ENCODE measurements at places on chromosomes 3 and 15.
A peak's percentile ranks its signal among the peaks of the same experiment; 100 is the strongest.

- peak; percentile 69 for DNase-seq
Observed at GRCh38 chr3:98482717-98483482, 14.6 kb upstream of the OR5K2 start.

DNA sequence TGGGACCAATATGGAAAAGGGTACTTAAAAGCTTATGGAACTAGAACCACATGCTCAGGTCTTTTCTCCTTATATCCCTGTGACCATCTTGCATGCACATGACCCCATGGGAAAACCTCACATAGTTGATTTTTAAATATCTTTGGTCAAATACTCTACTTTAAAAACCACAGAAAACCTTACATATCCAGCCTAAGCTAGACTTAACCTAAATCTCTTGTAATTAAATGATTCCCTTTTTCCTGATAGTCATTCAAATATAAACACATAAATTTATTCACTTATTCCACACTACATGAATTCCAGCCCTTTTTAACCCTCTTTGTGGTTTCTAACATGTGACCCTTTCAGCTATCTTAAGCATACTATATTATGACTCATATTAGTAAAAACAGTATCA is 46.8 kb downstream of the DNAJC13 start:
- no peak for DNase-seq

- no peak for DNase-seq
Observed at GRCh38 chr3:131417751-131418150, 36.2 kb downstream of the NUDT16 start.

- no peak for DNase-seq
Observed at GRCh38 chr3:118809696-118810498, 224.7 kb downstream of the IGSF11 start.

DNA sequence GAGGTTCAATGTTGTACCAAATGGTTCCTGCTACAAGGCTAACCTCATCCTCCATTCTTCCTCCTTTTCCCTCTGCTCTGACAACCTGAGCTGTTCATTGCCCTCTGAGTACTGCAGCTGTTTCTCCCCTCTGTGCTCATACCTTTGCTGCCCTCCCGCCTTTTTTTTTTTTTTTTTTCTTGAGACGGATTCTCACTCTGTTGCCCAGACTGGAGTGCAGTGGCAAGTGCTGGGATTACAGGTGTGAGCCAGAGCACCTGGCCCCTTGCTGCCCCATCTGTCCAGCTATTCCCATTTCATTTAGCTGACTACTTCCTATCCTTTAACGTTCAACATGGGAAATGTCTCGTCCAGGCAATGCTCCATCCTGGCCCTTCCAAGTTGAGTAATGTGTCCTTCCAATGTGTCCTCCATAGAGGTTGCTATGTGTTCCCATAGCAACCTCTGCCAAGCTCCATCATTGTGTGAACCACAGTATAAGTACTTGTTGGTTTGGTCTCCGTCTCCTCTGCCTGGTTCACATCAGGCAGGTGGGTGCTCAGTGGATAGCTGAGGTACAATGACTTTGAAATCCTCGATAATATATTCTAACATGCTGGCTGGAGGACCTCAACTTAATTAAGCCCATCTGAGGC is 179.9 kb upstream of the ANKRD28 start:
- no peak for DNase-seq

DNA sequence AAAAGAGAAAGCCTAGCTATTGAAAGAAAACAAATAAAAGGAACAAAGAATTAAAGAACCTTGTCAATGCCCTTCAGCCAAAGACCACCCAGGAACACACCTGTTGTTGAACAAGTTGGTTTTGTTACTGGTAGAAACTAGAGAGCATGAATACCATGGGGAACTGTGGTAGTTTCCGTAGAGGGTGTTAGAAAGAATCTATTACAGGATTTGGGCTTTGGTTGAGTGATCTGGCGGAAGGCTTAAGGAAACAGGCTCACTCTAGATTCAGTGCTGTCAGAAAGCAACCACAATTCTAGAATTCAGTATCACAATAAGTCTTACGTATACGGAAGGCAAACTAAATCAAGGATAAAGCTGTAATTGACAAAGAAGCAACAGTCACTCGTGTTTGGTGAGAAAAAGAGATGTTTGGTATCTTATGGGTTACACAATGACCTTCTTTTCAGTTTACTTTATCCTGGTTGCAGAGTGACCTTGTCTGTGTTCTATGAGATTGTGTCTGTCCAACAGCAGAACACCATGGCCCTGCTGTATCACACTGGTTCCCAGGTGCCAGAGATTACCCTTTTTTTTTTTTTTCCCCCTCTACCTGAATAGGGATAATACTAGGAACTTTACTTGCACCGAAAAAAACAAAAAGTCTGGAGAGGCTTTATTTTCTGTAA is 265.9 kb downstream of the SHQ1 start:
- no peak for DNase-seq

DNA sequence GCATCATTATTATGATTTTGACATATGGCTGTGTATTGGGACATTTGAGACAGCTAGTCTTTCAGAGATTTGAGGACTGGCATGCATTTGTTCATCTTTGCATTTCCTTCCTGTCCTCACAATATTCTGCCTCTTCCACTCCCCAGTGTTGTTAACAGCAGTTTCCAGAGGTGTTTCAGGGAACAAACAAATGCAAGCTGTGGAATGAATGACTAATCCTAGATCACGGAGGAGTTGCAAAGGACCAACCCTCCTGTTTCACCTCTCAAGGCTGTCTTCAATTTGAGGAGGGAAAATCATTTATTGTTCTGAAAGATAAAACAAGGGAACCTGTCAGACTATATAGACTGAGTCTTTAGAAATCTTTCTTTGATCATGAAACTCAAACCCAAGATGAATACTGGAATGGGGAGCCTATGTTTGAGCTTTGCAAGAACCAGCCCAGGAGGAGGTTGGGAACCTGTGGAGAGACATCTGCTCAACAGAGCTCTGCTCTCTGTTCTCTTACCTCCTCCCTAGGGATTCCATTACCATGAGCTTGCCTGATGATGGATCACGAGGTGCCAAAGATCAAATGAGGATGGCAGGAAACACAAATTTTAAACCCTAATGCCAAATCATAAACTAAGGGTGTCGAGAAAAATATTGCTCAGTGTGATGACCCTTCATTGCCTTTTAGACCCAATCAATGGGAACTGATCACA is 68.5 kb downstream of the SLC7A14 start:
- no peak for DNase-seq

- peak; percentile 51 for DNase-seq
Observed at GRCh38 chr3:194306109-194306686, 44.9 kb downstream of the CPN2 start.

DNA sequence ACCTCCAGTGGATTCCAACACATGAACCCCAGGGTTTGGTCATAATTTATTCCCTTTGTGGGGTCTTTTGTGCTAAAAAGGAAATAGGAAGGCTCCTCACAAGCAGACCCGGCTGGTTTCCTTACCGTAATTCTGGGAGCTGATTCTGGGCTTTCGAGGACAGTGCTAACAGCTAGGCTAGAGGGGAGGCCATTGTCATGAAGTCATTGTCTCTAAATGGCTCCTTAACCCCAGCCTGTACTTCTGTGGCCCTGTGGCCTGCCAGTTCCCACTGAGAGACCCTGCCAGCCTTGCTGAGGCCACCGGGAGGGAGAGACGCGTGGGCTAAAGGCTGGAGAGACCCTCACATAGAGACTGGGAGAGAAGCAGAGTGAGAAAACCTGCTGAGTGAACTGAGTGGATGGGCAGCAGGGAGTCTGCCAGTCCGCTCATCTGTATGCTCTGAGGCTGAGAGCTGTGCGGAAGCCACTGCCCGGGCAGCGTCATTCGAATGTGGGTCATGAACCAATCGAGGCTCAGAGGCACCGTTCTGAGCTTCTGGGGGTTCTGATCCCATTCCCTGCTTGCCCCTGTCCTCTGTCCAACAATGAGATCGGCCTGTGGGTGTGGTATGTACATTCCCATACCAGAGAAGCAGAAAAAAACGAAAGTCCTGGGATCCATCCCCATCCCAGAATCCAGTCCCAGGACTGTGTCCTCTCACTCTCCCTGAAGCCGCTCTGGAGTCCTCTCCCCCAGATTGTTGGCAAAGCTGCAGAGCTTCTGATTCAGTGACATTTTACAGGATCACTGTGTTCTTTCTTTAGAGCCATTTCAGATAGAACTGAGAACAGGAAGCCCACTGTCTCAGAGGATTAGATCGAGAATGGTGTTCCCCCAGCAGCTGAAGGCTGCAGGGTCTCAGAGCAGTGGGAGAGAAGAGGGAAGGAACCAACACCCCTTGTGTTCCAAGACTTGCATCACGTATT is 21.3 kb upstream of the DGKG start:
- DNase-seq: no peak

DNA sequence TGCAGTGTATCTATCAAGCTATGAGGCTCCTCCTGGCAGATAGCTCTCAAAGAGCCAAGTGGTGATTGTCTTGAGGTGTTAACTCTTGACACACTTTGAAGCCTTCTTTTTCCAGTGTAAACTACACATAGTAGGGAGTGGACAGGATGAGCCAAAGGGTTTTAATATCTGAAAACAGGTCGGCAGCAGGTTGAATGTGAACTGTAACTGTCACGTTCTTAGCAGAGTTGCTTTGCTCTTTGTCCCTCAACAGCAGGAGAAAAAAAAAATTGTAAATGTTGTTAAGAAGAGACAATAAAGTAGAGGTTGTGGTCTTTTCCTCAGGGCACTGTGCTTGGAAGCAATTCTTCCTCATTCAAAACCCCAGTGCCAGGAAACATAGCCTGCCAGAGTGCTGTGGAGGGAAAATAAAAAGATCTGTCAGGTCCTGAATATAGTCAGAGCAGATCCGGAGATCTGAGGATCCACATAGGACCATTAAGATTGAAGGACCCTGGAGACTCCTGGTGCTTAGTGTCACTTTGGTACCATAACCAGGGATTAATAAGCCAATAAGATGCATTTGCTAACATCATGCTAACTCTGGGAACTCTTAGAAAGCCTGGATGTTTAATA is 229.7 kb downstream of the NAALADL2 start:
- DNase-seq: no peak

DNA sequence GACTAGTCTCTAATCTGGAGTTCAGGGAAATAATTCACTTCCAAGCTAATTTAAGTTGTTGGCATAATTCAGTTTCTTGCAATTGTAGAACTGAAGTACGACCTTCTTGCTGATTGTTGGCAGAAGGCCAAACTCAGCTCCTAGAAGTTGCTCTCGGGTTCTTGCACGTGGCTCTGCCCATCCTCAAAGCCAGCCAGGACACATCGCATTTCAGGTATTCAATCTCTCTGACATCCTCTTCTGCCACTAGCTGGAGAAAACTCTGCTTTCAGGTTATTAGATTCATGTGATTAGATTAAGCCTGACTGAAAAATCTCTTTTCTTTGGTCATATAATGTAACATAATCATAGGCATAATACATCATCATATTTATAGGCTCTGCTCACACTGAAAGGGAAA is 362.0 kb downstream of the ZPLD1 start:
- DNase-seq: no peak

DNA sequence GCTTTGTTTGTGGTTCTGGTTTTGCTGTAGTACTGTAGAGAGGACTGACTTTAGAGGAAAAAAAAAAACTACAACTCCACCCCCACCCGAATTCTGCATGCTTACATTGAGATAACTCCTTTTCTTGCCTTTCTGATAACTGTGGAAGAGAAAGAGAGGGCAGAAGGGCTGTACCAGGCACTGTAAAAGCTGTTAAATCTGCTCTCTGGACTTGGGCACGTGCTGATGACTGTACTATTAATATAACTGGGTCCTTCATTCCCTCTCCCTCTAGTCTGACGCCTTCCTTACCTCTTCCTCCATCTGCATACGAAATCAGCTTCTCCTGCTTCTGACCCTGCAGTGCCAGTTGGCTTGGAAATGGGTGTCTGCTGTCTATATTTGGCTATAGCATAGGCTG is 15.0 kb downstream of the MAPKBP1 start:
- DNase-seq: no peak

- DNase-seq: no peak
Observed at GRCh38 chr3:42063888-42064287, 27.3 kb upstream of the TRAK1 start.

- DNase-seq: no peak
Observed at GRCh38 chr3:164174059-164174458, 904.2 kb downstream of the SI start.

DNA sequence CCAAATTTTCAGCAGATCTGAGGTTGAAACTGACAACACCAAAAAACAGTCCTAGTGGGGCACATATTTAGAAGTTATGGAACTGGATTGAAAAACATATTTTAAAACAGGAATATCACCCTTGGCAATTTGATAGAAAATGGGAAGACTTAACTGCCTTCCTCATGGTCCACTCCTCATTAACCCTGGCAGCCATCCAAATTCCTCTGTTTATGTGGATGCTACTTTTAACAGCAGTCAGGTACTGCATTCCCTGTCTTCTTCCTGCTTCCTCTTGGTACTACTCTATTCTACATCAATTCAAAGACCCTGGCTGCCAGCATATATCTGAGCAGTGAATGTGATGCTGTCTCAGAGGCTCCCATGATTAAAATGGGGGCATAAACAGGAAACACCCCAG is 54.3 kb downstream of the PDE8A start:
- no peak for DNase-seq

GRCh38 chr3:52055537-52056351 is 627 bp downstream of the DUSP7 start:
- no peak for DNase-seq

DNA sequence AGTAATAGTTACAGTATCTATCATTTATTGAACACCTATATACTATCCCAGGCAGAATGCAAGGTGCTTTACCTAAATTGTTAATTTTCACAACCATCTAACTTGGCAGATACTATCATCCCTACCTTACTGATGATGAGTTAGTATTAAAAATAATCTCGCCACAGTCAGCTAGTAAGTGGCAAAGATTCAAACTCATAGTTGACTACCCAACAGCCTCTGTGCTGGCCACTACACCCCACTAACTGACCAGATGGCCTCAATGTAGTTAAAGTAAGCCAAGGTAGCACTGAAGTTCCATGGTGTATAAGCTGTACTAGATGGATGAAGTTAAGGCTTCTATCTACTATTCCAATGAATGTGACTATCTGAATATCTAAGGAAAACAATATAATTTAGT is 44.8 kb downstream of the PEAK1 start:
- DNase-seq: no peak

GRCh38 chr3:61547625-61548024 is 13.7 kb upstream of the PTPRG start:
- DNase-seq: no peak
